Activated CD4-positive, alpha-beta T cell treated with anti-CD3 and anti-CD28 coated beads for 4 hours (primary cell): ENCODE measurements at places on chromosomes 12 and 14.

DNA sequence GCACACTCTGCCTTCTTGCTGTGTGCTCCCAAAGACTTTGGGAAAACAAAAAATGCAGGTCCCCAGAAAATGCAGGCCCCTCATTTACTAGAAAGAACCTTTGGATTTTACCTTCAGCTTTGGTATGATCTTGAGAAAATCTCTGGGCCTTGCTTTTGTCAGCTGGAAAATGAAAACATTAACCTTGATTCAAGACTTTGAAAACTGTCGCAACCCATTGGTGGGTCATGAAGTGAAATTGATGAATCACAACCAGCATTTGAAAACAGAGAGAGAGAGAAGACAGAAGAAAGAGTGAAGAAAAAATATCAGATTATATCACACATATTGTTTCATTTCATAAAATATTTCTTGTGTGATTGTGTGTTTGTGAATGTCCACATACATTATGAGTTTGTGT lies 322.5 kb downstream of the ZFP36L1 start:
- no peak for DNase-seq

DNA sequence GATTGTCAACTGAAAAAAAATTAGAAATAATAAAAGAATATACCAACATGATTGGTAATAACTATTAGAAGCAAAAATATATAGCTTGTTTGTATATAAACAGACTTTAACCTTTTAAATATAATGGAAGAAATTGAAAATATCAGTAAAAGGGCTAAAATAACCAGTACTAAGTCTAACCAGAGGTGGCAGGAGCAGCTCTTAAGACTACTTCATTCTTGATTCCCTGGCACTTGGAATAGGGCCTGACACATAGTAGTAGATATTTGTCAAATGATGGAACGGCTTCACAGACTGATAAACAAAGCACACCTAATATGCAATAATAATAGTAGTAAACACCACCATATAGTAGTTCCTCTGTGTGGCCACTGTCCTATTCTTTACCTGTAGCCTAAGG lies 9.4 kb downstream of the TMEM63C start:
- DNase-seq, result no peak

- DNase-seq, result no peak
These were observed at the start of gene SH2B3 for GRCh38 chr12:111405859-111406473. Gene SH2B3, plus strand, starts transcription at chr12:111405923. Its CDS starts 12,223 bp downstream, at chr12:111418146.

DNA sequence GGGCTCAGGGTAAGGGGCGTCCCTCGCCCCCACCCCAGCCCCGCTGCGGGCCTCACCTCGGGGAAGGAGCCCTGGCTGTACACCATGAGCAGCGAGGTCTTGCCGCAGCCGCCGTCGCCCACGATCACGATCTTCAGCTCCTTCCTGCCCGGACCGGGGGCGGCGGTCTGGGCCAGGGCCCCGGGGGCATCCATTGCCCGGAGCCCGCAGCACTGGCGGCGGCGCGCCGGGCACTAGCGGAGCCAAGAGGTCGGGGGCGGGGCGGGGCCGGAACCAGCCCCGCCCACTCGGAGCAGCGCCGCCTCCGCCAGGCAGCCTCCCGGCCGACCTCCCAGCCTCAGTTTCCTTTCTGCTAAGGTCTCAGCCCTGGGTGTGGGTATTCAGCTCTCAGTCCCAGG lies at the start of gene RHOF:
TSS of gene RHOF (minus strand) at position 249 of the 398 bp plus-strand sequence. CDS start at position 194, 55 bp downstream.
- DNase-seq, result peak; percentile 56

- DNase-seq, result peak; percentile 56
These were observed at the start of gene MTA1 for GRCh38 chr14:105419195-105420091. Gene MTA1, plus strand, starts transcription at chr14:105419827. Its CDS starts 209 bp downstream, at chr14:105420036.

DNA sequence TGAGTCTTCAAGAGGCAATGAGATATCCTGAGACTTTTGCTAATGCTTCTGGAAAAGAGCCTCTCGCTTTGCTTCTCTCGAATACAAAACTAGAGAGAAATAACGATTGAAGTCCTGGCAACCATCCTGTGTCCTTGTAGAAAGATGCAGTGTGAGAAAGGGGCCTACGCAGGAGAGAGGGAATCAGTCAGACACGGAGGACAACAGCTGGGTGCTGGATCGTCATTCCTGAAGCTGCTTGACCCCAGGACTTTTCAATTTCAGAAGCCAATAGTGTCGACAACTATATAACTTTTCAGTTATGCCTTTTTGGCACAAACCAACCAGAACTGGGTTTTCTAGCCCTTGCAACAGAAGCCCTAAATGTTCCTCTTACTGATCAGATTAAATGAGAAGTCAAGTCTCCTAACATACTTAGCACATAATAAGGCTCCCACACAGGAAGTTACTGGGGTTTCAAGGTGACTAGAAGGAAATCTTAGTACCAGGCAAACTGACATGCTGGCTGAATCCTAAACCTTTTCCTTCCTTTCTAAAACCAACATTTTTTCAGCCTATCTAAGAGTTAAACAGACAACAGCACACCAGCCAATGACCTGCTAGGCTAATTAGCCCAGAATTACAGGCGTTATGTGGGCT lies 755.6 kb downstream of the MED13L start:
- DNase-seq, result no peak

GRCh38 chr12:59370933-59371332 lies 224.9 kb upstream of the SLC16A7 start:
- DNase-seq, result no peak
